Stimulated activated CD4-positive, alpha-beta T cell treated with anti-CD3 and anti-CD28 coated beads, Interleukin-1b, Interleukin-23, amount 100 ng/mL, for 4 hours (primary cell): ENCODE measurements at places on chromosomes 12 and 14.

DNA sequence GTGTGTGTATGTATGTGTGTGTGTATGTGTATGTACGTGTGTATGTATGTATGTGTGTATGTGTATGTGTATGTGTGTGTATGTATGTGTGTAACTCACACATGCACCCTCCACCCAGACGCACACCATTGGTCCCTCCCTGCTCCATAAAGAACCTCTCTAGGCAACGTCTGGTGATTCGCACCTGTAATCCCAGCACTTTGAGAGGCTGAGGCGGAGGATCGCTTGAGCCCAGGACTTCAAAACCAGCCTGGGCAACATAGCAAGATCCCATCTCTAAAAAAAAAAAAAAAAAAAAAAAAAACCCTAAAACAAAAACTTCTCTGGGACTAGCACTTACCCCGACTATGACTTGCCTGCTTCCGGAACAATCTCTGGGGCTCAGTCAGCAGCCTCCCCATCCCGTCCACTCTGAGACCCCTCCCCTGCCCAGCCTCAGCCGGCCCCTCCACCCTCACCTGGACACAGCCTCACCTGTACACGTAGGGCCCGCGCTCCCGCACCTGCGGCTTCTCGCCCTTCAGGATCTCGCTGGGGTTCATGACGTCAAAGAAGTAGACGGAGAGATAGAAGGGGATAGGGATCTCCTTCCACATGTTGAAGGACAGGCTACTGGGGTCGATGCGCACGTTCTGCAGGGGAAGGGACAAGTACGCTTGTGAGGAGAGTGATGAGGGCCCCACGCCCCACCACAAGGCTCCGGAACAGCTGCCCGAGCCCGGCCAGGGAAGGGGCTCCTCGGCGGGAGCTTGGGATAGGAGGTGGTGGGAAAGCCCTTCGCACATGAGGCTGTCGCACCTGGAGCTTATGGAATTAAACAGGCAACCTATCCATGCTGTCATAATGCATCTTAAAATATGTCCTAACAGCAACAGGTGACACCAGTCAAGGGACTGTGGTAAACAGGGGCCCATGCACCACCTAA lies 46.3 kb downstream of the SCARB1 start:
- DNase-seq: no peak

GRCh38 chr12:98002887-98003493 lies 512.4 kb upstream of the TMPO start:
- no peak for DNase-seq

GRCh38 chr12:62396750-62397149 lies 69.9 kb upstream of the MON2 start:
- DNase-seq: no peak

GRCh38 chr14:59347915-59348314 lies 117.3 kb downstream of the GPR135 start:
- no peak for DNase-seq

DNA sequence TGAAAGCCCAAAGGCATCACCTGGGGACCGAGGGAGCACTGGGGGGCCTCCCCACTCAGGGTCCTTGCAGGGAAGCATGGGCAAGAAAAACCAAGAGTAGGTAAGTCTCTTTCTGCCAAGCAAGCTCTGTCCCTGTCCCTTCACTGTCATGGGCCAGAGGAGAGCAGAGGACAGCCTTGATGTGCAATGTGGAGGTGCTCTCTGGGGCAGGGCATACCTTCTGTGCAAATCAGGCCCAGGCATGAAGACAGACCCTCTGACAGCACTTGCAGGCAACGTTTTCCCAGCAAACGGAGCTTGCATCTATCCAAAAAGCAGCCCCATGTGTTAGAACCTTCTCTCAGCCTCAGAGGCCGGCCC lies 192.5 kb upstream of the PWP1 start:
- DNase-seq: no peak

DNA sequence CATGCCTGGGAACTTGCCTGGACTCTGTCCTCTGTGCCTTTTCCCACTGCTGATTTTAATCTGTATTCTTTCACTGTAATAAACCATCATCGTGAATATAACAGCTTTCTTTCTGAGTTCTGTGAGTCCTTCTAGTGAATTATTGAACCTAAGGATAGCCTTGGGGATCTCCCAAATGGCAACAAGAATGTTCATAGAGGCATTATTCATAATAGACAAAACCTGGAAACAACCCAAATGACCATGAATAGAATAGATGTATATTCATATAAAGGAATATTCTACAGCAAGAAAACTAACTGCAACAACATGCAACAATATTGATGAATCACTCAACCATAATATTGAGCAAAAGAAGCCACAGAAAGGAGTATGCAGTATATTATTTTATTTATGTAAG lies 44.7 kb upstream of the CEP83 start:
- DNase-seq: no peak

DNA sequence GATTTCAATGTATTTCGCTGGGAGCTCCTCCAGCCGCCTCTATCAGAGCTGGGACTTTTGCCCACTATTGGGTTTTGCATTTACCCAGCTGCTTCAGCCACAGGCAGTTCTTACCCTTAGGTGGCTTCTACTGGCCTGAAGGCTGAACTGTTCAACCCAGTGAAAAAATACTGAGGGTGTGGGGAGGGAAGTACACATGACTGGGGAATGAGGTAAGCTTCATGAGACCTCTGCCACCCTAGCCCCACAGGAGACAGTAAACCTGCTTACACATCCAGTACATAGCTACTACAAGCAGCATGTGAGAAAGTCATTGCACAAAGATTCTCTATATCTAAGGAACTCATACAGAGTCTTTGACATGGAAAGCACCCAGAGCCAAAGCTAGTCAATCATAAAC lies 411.1 kb downstream of the SYT1 start:
- DNase-seq: no peak
